ENCODE measurements at places on chromosomes 3 and 15. TPM values are rescaled to one million over a fixed set of nuclear protein-coding genes. Genes with fewer than 3 reads are reported as not detected.

CCDC33 gene
- total RNA-seq, result not detected

ECE2 gene
- not detected for total RNA-seq

PIK3R4 gene
- 28.2 TPM for total RNA-seq

FBXO40 gene
- not detected for total RNA-seq

UBAP1L gene
- total RNA-seq, result 1.6 TPM

NMD3 gene
- 45.8 TPM for total RNA-seq

- no peak for DNase-seq
These were observed at the start of gene GDPGP1 for GRCh38 chr15:90234096-90234988. TSS of gene GDPGP1 (plus strand) at chr15:90234209. CDS start at chr15:90240909, 6,700 bp downstream.

- no peak for DNase-seq
These were observed 234.6 kb upstream of the BHLHE40 start for GRCh38 chr3:4744405-4745234.

DNA sequence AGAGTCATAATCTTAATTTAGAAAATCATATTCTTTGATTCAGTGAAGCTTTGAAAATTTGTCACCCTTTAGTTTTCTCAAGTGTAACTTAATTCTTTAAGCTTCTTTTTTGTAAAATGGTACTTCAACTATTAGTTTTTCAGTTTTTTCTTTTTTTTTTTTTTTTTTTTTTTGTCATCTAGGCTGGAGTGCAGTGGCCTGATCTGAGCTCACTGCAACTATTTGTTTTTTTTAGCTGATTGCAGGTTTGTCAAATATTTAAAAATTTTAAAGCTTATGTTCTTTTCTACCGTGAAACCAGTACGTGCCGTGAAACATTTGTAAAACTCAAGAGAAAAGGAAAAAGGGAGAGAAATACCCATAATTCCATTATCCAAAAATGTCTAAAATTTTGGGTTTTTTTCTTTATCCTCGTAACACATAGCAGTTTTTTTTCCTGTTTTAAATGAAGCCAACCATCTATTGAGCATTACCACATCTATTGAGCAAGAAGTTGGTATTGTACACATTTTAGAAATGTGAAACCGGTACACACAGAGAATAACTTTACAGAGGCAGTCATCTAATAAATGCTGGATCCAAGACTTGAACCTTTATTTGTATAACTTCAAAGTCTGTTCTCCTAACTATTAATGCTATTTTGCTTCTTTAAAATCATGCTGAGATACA is 25.7 kb downstream of the ECT2 start:
- DNase-seq, result no peak

GRCh38 chr15:68986322-68986721 is 28.2 kb upstream of the NOX5 start:
- DNase-seq, result no peak

- no peak for DNase-seq
These were observed 224.8 kb downstream of the RPLP1 start for GRCh38 chr15:69677403-69677802.

DNA sequence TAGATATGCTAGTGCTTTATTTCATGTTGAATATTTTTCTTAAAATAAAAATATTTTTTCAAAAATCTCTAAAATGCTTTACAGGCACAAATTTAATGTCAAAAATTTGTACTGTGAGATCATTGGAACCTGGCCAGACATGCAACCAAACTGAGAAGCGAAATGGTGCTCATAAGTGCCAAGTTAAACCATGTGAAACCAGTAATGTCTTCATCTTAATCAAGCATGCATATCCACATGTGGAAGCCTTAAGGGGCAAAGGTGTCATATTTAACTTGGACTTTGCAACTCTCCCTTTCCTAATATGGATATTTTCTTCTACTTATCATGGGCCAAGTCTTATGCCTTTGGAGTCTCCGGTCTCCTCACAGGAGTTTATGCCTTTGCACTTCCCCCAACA is 208.9 kb upstream of the COL8A1 start:
- DNase-seq, result no peak

DNA sequence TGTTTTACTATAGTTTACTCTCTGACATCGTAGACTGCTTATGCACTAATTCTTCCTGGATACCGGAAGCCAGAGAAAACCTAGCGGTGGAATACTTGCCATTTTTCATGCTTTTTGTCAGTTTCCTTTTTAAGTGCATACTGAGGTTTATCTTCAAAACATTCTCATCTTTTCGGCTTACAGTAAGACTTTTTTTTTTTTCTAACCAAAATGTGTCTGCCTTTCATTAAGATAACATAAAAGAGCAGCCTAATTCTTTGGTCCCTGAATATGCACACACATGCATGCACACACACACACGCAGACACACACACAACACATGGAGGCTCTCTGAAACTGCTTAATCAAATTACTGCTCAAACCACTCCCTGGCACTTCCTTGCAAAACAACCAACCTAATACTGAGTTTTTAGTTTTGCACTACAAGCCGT is 1.3 kb downstream of the ZNF445 start:
- no peak for DNase-seq

DNA sequence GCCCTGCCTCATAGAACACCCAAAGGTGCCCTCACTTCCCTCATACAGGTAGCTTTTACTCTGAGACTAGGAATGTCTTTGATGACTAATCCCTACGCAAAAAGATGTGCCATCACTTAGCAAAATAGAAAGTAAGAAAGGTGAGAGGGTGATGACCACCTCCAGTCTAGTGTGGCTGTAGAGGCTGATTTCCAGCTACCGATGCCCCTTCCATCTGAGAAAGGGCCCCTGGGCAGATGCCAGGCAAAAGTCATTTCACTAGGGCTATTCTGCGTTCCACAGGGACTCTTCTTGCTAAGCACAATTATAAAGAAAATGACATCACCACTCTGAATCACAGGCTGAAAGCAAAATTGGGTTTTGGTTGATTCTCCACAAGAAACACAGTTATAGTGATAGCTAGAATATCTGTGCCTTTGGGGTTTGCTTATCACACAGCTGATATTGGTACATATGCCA is 77.4 kb downstream of the RBPMS2 start:
- DNase-seq, result no peak
